Stimulated activated CD8-positive, alpha-beta memory T cell treated with anti-CD3 and anti-CD28 coated beads, Interleukin-4, amount 100 ng/mL, for 1 hour (primary cell): ENCODE measurements at places on chromosomes 5 and 9.

GRCh38 chr5:16844952-16845351 is 91.1 kb downstream of the MYO10 start:
- DNase-seq, result no peak

DNA sequence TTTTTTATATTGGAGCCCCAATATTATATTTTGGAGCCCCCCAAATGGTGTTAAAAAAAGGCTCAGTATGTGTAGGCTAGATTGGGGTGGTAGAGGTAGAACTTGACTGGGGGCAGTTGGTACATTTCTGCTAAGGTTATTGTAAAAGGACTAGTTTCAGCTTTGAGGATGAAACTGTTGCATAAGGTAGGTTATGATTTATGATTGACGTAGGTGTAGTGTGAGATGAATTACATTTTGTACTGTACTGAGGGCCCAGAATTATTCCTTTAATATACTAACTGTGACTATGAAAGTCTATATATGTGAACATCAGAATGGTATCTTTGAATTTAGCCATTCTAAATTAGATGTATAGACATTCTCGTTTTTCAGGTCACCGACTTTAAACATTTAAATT is 3.6 kb downstream of the RIC1 start:
- no peak for DNase-seq

GRCh38 chr9:105670315-105670714 is 8.1 kb downstream of the TAL2 start:
- DNase-seq, result no peak

- DNase-seq, result no peak
Measured at GRCh38 chr9:135526089-135526729, 5.0 kb downstream of the LCN1 start.

GRCh38 chr9:72592502-72593403 is 71.3 kb downstream of the TMC1 start:
- DNase-seq, result no peak

DNA sequence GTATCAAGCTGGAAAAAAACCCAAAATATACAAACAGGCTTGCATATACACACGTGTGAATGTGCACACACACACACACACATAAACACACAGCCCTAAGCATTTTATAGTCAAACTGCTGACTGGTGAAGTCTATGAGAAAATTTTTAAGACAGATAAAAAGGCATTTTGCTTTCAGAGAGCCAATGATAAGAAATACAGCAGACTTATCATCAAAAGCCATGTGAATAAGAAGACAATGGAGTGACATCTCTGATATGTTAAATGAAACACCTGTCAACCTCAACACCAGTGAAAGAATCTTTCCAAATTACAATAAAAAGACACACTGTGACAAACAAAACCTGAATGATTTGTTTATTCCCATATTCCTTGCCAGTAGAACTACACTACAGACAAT is 233.3 kb downstream of the CDH9 start:
- DNase-seq, result no peak

GRCh38 chr5:177453852-177454396 is 7.3 kb downstream of the PRR7 start:
- DNase-seq, result no peak

GRCh38 chr5:64869419-64869818 is 100.7 kb downstream of the CWC27 start:
- no peak for DNase-seq

- no peak for DNase-seq
Measured at GRCh38 chr5:9495121-9495520, 50.8 kb downstream of the SEMA5A start.

- DNase-seq, result no peak
Measured at GRCh38 chr9:109341561-109341960, 20.7 kb upstream of the EPB41L4B start.

DNA sequence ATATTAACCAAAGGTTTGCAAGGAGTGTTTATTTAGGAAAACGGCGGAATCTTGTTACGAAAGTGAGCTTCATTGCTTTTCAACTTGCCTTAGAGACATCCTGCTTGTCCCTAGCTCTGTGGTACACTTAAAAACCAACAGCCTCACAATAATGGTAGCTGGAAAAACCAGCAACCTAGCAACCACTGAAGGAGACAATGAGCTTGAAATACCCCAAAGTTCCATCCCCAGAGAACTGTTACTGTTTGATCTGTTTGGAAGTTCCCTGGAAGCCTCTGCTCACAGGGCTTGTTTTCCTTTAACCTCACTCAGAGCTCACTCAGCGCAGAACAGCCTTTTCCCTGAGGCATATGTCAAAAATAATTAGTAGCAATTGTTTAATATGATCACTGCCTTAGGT is 43.2 kb downstream of the SH3TC2 start:
- DNase-seq, result no peak

DNA sequence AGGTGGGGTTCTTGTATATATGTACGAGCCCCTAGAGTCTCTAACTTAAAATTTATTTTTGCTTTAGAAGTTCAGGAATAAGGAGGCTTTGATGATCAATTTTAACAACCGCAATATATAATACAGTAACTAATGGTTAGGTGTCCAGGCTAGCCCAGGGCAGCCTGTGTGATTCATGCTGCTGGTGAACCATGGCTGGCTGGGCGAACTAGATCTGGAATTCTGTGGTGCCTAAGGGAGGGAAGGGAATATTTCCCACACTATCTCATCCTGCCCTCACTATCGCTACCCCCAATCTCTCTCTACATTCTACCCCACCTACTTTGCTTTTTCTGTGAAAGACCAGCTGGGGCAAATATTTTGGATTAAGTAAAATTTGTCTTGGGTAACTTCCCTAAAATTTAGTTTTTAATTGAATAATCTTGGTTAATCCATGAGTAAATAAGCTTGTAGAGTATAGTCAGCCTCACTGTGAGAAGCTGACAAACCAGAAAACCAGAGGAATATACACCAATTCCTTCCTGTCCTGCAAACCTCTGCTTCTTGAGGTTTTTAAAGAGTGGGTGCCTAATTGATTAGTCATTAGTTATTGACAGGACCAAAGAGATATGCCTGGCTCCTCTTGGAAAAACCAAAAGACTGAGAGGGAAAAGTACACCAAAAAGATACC is 115.1 kb upstream of the CCDC152 start:
- DNase-seq, result no peak

DNA sequence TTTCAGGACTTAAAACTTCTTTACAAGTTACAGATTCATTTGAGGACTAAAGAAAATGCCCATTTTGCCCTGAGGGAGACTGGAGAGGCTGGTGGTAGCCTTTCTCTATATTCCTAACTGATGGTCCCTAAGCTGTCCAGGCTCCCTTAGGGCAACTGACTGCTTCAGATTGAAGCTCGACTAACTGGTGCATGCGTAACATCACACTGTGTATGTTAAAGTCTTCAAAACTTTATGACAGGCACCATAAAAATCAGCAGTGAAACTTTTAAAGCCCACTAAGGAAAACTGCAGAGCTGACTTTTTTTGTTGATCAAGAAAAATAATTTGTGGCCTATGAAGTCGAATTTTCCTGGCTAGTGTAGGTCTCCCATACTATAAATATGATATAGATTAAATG is 233.0 kb upstream of the RPS23 start:
- DNase-seq, result no peak

DNA sequence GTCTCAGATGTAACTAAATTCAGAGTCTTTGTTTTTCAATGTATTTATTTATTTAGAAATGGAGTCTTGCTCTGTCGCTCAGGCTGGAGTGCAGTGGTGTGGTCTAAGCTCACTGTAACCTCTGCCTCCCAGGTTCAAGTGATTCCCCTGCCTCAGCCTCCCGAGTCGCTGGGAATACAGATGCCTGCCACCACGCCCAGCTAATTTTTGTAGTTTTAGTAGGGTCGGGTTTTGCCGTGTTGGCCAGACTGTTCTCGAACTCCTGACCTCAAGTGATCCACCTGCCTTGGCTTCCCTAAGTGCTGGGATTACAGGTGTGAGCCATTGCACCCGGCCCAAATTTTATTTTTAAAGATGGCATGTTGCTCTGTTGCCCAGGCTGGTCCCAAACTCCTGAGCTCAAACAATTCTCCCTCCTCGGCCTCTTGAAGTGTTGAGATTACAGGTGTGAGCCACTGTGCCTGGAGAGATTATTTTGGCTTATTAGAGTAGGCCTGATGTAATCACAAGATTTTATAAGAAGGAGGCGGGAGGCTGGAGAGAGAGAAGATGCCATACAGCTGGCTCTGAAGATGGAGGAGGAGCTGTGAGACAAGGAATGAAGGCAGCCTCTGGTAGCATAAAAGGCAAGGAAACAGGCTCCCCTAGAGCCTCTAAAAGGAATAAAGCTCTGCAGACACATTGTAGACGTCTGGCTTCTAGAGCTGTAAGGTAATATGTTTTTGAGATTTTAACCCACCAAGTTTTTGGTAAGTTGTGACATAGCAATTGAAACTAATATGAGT is 12.9 kb upstream of the KLF9 start:
- no peak for DNase-seq

DNA sequence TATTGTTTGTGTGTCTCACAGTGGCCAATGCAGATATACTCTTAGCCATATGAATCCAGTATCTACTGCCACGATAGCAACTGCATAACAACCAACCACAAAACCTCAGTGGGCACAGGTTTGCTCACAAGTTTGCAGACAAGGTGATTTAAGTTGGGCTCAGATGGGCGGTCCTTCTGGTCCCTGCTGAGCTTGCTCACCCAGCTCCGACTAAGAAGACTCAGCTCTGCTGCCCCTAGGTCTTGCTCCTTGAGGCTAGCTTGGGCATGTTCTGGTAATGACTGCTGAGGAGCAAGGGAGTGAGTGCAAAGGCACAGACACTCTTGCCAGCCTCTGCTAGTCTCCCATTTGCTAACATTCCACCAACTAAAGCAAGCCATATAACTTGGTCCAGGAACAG is 52.6 kb downstream of the MTX3 start:
- DNase-seq, result no peak

- DNase-seq, result no peak
Measured at GRCh38 chr5:164359260-164360255, 854.1 kb downstream of the MAT2B start.

DNA sequence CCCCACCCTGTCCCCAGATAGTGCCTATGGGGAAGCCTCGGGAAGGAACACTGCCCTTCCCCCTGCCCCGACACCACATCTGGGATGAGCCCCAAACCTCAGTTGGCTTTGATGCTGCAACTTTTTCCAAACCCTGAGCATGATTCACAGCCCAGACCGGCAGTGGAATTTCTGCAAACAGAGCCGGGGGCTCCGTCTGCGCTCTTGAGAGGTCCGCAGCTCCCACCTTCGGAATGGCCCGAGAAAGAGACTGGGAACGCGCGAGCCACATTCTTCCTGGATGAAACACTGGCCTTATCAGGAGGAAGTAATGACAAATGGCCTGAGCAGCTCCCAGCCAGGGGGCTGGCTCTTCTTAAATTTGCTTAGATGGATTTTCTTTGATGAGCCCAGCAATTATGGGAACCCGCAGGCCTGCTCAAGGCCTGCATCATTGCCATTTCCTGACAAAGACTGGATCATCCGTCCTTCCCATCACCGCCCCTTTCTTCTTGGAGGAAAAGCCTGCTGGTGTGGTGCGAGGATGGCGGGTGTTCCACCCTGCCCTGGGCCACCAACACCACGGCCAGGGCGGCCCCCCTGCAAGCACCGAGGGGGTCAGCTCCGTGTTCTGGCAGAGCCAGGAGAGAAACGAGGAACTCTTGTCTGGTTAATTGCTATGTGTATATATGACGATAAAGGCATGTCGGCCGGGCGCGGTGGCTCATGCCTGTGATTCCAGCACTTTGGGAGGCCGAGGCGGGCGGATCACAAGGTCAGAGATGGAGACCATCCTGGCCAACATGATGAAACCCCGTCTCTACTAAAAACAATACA is 38.8 kb upstream of the COL5A1 start:
- DNase-seq, result no peak

DNA sequence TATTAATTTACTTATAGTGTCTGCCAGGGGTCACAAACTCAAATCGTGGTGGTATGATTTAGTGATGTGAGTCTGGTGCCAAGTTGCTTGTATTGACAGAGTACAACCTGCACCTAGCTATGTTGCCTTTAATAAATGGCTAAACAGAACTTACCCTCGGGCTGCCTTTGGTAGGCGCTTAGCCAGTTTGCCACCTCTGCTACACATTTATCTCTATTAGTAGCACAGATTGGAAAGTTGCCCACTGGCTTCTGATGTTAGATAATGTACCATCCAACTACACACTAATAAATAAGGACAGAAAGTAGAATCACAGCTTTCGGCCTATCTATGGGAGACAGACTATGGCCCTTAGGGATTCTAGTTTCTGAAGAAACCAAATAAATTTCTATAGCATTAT is 368.4 kb downstream of the MAN2A1 start:
- DNase-seq, result no peak

- DNase-seq, result no peak
Measured at GRCh38 chr5:34626036-34626435, 30.1 kb upstream of the RAI14 start.

GRCh38 chr5:132115375-132115774 is 41.8 kb downstream of the CSF2 start:
- DNase-seq, result no peak

DNA sequence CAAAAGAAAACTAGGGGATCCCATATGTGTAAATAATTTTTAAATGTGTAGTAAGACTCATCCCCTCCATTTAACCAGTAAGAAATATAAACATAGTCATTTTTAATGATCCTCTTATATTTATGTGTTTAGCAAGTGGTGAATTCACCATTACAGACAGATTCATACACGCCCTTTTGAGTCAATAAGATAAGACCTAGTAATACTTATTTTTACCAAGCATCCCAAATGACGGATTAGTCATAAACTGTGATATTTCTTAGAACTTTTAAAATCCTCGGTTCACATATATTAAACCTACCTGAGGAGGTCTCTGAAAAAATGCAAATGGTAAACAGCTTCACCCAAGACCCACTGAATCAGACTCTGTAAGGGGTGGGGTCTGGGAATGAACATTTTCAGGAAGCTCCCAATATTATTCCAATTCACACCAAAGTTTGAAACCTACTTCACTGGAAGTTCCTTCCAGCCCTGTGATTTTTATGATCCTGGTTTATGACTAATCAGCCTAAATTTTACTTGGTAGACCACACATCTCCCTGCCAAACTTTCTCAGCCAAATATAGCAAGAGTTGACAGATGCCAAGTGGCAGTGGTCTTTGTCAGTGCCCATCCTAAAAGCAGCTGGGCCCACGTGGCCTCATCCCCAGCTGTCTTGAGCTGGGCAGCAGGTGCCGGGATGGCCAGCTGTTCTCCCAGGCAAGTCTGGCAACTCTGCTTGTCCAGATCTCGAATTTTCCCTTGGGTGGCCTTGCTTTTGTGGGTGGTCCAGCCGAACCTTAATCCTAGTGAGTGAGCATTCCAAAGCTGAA is 559.0 kb upstream of the RGMB start:
- no peak for DNase-seq

GRCh38 chr5:151298063-151298855 is 5.3 kb downstream of the SLC36A3 start:
- no peak for DNase-seq
